AG09319 (cell line): ENCODE measurements at places on chromosomes 3 and 15.
A peak's percentile ranks its signal among the peaks of the same experiment; 100 is the strongest.

GRCh38 chr3:9201955-9202354 is 47.5 kb downstream of the SRGAP3 start:
- DNase-seq, result no peak

DNA sequence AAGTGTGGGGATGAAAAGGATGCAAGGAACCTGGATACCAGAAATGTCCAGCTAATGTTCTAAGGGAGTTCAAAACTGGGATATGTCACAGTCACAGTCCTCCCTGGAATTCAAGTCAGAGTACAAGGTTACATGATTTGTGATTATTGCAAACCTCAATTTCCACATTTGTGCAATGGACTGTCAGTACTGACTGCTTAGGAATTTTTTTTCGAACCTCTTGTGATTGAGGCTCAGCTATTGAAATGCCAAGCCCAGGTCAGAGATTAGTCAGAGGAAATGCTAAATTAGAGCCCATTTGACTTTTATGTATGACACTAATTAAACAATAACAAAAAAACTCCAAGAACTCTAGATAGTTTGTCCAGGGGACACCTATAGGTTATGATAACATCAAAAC is 210.2 kb downstream of the THSD4 start:
- no peak for DNase-seq

DNA sequence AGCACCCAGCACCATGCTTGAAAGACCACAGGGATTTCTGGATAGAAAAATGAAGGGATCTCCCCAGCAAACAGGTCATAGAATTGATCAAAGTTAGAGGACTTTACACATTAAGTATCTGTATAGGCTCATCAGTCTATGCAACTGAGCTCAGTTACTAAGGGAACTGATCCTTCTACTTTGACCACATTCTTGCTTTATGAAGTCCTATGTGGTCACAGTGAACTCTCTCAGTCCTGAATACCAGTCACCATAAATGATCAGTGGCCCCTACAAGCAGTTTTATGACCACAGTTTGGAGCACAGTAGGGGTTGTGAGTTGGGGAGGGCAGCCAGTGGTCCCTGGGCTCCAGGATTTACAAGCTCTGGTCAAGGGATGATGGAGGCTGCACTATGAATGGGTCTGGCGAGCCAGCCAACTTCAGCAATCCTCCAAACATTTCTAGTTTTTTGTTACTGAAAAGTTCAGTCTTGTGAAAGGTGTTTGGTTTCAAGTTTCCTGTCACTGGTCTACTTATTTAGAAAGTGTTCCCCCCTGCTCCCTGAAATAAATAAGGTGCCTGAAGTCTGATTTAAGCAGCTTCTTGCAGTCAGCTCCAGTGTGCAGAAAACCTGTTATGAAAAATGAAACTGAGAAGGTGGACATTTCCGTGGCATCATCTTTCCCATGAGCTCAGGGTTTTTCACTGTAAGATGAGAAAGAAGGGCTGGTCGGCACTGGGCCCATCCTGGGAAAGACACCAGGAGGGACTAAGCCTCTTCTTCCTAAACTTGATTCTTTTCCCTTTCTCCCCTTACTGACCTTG is 75.5 kb downstream of the DAPK2 start:
- no peak for DNase-seq

GRCh38 chr15:68183616-68184315 is 21.4 kb downstream of the CALML4 start:
- no peak for DNase-seq

DNA sequence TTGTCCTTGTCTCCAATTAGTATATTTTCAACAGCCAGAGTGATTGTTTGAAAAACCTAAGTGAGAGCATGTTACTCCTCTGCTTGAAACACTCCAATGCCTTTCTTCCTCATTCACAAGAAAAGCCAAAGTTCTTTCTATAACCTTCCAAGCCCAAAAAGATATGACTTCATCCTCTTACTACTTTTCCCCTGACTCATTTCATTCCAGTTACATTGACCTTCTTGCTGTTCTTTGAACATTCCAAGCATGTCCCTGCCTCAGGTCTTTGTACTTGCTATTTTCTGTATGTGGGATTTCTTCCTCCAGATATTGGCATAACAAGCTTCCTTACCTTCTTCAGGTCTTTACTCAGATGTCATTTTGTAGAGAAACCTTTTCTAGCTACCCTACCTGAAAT is 28.3 kb downstream of the EHHADH start:
- peak; percentile 2 for DNase-seq

DNA sequence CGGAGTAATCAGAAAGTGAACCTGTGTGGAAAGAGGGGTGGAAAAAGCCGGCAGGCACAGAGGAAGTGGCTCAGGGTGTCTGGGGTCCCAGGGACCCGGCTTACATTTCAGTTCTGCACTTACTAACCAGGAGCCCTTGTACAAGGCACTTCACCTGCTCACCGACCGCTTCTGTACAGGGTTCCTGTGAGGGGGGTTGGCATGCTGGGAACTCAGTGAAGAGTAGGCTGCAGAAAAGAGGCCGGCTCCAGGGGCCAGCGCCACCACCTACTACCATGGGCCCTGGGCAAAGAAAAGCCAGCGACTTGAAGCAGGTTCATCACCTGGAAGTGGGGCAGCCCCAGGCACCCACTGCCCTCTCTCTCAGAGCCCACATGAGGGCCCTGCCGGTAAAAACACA is 6.2 kb downstream of the STIMATE start:
- no peak for DNase-seq

- peak; percentile 70 for DNase-seq
These were observed 315.1 kb downstream of the ZNF385D start for GRCh38 chr3:21435871-21436270.

GRCh38 chr15:41843571-41843970 is 4.9 kb downstream of the PLA2G4B start:
- DNase-seq, result no peak

DNA sequence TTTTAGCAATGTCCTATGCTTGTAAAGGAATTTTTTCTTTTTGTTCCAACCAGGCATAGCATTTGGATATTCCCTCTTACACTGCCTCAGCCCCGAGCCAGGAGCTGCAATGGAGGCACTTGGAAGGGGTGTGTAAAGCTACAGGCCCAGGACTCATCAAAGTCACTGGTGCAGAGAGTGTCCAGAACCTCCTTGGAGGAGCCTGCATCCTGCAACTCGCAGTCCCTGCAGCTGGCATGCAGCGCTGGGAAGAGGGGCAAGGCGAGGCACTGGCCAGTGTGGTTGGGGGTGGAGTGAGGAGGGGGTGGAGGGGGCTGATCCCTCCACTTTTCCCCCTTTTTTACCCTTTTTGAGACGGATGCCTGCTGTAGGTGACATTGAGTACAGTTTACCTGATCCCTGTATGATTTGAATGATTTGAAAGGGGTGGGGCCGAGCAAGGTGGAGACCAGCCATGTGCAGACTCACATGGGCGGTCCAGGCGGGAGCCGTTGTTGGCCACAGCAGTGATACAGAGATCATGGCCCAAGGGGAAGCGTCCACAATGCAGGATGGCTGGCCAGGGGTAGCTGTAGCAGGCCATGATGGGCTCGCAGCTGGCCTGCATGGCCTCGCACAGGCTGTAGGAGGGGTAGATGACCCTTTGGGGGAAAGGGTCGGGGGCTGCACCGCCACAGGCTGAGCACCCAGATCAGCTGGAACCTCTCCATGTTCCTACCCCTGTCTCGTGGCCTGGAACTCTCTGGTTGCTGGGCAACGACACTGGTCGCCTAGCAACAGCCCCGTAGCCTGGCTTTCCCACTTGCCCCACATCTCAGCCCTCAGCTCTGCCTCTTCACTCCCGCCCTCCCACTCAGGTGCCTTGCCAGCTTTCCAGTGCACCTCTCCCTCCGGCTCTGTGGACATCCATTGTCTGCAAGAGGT is 7.9 kb downstream of the P4HTM start:
- no peak for DNase-seq

DNA sequence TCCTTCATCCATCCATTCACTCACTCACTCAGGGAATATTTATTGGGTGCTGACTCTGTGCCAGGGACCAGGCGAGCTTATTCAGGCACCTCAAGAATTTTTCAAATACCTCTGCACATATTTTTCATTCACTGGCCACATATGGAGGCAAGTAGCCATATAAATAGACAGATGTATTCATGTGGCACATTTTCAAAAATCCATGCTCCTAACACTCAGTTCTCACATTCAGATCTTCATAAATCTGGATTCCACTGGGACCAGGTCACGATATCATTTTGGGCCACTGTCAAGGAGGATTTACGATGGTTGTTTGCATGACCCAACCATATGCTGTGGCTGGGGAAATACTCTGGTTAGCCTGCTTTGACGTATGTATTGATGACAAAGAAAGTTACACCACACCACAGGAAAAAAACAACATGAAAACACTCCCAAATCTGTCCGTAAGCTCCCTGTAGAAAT is 241.8 kb upstream of the LRTM1 start:
- peak; percentile 99 for DNase-seq

GRCh38 chr3:11128682-11129632 is 25.3 kb upstream of the HRH1 start:
- DNase-seq, result no peak

DNA sequence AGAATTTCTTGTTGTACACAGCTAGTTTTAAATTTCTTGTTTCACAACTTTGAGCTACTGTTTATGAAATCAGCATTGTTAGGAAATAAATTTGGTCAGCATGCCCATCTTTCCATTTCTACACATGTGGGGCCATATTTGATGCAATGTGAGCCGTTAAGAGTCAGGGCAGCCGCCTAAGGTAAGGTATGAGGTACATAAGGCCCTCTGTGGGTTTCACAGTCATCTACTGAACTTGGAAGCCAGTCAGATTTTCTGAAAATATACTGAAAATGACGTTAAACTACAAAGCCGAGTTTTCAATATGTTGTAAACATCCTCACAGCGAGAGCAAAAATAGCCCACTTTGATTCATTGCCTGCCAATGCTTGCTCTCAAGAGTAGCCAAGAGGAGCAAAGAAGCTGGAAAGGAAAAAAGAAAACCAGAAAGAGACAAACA is 94.7 kb upstream of the PDZRN3 start:
- DNase-seq, result peak; percentile 49

GRCh38 chr3:34256021-34256420 is 457.6 kb downstream of the PDCD6IP start:
- DNase-seq, result no peak

GRCh38 chr3:172213200-172213599 is 173.8 kb downstream of the FNDC3B start:
- DNase-seq, result no peak

- peak; percentile 81 for DNase-seq
These were observed 585 bp downstream of the KIF23 start for GRCh38 chr15:69414701-69415167.

GRCh38 chr15:74573987-74574386 is 33.0 kb downstream of the ARID3B start:
- DNase-seq, result no peak

DNA sequence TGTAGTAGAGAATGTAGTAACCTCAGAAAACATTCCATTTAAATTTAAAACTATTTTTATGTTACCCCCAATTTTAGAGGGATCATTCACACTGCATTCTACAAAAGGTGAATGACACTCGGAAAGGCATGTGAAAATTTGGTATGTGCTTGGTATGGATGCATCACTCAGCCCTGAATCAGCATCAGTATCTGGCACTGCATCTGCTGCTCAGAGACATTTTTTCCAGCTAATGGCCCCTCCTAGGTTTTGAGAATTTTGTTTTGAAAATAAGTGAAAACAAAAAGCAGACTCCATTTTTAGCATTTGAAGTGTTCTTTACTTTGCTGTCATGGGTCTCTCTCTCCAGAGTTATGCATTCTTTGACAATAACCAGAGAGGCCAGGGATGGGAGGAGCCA is 15.6 kb upstream of the WWTR1 start:
- DNase-seq, result no peak

GRCh38 chr15:77851691-77852090 is 219.0 kb upstream of the LINGO1 start:
- DNase-seq, result no peak

DNA sequence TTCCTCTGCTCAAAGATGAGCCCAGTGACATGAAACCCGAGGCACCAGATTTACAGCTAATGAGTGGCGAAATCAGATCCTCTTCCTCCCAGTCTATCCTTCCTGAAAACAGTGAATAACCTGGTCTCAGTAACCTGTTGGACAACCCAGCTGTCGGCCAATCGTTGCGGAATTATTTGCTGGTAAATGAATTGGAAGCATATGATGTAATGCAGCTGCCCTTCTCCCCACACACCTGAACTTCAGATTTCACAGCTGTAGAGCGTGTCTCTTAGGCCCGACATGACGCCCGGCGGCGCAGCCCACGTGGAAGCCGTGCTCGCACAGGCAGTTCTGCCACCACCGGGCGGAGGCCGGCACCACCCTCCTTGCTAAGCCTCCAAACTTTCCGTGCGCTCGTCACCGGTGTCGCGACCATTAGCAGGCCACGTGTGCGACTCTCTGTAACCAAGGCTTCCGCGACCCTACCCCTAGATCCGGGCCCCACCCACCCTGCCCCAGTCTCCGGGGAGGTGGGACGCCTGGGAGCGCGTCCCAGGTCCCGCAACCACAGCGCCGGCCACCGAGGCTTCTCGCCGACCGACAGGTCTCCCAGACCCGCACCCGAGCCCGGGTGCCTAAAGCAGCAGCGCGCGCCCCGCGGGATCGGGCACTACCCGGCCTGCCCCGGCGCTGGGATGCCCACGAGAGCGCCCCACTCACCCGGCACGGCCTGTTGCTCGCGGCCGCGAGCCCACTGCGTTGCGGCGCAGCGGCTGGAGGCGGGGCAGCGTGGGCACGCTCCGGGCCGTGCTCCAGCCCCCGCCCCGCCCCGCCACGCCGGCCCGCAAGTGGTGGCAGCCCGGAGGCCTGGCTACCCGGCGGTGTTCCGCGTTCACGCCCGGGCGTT is at the start of gene RIOX2:
TSS of gene RIOX2 (minus strand) at position 753 of the 889 bp plus-strand sequence. CDS start 4,838 bp downstream, outside the sequence.
- DNase-seq, result no peak

- DNase-seq, result peak; percentile 70
These were observed 267.3 kb downstream of the LPP start for GRCh38 chr3:188421151-188421821.

GRCh38 chr3:150216041-150216811 is 191.9 kb upstream of the TSC22D2 start:
- peak; percentile 53 for DNase-seq

- DNase-seq, result no peak
These were observed 12.4 kb downstream of the QRICH1 start for GRCh38 chr3:49081429-49081828.

DNA sequence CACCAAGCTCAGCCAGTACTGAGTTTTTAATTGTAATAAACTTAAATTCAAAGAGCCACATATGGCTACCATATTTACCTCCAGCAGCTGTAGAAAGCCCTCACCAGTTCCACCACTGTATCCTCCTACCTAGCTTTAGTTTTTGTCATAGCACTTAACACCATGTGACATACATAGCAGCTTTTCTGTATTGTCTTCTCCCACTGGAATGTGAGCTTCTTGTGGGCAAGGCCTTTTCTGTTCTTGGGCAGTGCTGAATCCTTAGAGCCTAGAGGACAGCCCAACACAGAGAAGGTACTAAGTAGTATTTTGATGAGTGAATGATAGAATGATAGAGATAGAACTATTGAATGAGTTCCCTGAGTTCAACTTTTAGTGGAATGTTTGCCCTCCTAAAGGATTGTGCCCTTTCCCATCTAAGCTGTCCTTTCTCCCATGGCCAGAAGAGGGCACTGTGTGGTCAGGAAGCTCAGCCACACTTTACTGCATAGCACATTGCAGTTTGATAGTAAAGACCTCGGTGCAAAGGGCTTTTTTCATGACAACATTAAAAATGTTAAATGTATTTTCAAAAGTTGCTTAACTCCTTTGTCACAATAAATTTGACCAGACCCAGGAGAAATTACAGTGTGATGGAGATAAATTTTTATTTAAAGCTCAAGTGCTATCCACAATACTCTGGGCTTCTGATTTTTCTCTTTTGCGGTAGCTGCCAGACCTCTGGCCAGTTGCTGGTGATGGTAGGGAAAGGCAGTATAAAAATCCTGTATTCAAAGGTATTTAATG is 115.8 kb downstream of the GHSR start:
- DNase-seq, result no peak
